HEK293T (cell line): ENCODE measurements at places on chromosomes 4 and X.
A peak's percentile ranks its signal among the peaks of the same experiment; 100 is the strongest.

GRCh38 chr4:116499-116898 is 7.8 kb upstream of the ZNF718 start:
- no peak for DNase-seq

DNA sequence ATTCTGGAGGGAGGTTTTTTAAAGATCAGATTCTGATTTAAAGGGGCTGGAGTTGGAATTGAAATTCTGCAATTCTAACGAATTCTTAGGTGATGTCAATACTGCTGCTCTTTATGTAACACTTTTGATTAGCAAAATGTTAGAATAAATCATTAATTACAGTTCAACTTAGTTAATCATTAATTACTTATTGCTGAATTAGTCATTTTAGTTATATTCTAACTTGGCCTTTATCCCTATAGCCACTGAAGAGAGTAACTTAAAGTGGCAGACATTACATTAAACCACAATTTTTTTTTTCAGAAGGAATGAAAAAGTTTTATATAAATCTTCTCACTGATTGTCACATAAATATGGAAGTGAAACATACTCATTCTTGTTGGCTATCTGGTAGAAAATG is 206.6 kb upstream of the ITM2A start:
- DNase-seq, result no peak

GRCh38 chr4:181956512-181956911 is 286.7 kb upstream of the TENM3 start:
- DNase-seq, result no peak

- DNase-seq, result peak; percentile 66
These were observed 24.6 kb upstream of the GPR50 start for GRCh38 chrX:151151665-151152267.

GRCh38 chr4:140136509-140136908 is 17.5 kb downstream of the MAML3 start:
- DNase-seq, result no peak

DNA sequence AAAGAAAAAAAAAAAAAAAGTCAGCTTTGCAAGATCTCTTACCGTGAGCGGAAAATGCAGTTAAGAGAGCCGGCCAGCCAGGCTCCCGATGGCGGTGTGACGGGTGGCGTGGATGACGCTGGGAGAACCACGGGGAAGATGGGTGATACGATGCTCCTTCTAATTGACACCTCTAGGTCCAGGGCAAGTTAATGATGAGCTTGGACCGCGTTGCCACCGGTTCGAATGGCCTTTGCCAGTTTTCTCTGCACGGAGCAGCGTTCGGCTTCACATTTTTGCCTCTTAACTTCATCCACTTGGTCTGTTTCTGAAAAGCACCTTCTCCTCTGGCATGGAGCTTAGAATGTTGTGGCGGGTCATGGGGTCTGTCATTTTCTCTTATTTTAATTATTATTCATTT is 33.2 kb downstream of the SHOX start:
- no peak for DNase-seq

DNA sequence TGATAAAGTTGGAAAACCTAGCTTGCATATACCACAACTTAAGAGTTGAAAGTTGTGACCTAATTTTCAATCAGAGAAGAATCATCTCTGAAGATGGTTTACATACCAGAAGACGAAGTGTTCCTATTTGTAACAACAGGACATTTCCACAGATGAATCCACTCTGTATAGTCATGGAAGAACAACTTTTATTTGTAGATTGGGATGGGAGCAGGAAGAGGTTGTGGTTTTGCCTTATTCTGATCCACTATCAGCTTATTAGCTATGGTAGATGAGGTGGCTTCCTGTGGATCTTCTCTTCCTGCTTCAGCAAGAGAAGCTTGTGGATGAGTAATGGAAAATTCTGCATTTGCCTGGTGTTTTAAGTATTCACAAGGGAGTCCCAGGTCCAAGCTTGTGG is 18.6 kb upstream of the SUPT20HL1 start:
- DNase-seq, result no peak

DNA sequence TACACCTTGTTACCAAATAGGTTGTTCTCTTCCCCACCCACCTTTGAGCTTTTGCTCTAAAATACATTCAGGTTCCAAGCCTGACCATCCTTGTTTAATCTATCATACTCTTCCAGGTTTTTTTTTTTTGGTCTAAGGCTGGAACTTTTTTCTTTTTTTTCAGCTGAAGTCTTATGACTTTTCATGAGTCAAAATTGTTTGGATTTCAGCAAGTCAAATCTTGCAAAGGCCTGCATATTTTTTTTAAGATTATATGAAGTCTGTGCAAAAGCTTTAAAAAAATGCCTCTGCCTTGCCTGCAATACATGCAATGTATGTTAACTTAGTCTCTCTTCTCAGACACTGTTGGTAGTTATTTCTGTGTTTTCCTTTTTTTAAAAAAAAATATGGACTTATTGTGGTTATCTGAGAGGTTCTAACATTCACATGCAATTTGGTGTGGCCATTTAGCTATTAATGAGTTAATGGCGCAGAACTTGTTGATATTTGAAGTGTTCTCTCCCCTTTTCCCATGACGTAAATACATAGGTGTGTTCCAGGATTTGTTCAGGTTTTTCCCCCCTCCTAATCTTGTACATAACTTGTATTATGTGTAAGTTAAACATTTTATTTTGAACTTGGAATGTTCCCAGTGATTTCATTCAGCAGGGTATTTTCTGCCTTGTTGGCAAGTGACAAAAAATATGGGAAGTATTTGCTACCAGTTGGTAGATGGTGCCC is 58.7 kb downstream of the CCKAR start:
- no peak for DNase-seq

GRCh38 chr4:174318829-174319764 is 35.4 kb downstream of the CEP44 start:
- DNase-seq, result no peak
